ENCODE measurements at places on chromosomes 13 and 19. TPM values are rescaled to one million over a fixed set of nuclear protein-coding genes. Genes with fewer than 3 reads are reported as not detected.

DNA sequence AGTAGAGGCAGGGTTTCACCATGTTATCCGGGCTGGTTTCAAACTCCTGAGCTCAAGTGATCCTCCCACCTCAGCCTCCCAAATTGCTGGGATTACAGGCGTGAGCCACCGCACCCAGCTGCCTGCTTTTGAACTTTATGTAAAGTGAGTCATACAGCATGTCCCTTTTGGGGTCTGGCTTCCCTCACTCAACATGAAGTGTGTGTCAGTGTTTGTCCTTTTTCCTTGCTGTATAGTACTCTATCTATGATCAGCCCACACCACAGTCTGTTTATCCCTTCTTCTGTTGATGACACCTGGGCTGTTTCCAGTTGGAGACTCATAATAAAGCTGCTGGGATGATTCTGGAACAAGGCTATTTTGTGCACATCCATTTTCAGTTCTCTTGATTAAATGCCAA is 2.1 kb downstream of the SPIB start:
- no peak for DNase-seq
- H3K27ac ChIP-seq: no peak overlapping the region
- H3K4me3 ChIP-seq: no peak overlapping the region
- peaks cover 8% of the 10 kb centered on the region for H3K36me3 ChIP-seq
- peaks cover 12% of the 10 kb centered on the region for H3K4me1 ChIP-seq

The SERPINE3 gene
- total RNA-seq: not detected

DNA sequence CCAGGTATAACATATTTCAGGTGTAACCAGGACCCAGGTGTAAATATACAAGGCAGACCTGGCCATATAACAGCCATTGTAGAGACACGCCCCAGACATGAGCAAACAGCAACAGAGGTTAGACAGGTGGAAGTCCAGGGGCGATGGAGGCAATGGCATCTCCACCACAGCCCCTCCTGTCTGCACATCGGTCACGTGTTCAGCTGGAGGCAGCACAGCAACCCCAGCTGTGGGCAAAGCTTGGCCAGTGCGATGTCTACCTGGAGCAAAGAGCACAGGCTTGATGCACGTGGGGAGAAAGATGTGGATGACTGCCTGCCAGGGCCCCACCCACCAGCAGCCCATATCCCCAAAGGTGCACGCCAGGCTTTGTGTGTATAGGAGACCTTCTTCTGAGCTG is 4.4 kb downstream of the CYP4F2 start:
- H3K27ac ChIP-seq: no peak overlapping the region
- DNase-seq: no peak
- H3K27me3 ChIP-seq: peaks cover 6% of the 10 kb centered on the region
- H3K36me3 ChIP-seq: no peaks in the 10 kb centered on the region
- H3K4me3 ChIP-seq: no peak overlapping the region

DNA sequence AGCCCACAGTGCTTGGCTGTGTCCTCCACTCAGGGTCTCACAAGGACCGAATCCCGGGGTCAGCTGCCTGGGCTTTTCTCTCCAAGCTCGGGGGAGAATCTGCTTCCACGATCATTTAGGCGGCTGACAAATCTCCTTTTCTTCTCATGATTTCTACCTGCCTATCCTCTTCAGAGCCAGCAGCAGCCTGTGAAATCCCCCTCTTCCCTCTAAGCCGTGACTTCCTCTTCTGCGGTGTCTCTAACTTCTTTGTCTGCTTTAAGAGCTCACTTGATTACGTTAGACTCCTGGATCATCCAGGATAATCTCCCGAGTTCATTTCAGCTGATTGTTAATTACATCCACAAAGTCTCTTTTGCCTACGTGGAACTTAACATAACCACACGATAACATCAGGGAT is 22.5 kb upstream of the ZNF845 start:
- H3K4me1 ChIP-seq: no peaks in the 10 kb centered on the region
- H3K36me3 ChIP-seq: no peaks in the 10 kb centered on the region
- H3K27ac ChIP-seq: no peak overlapping the region
- no peak for DNase-seq
- H3K27me3 ChIP-seq: no peaks in the 10 kb centered on the region

The TTC9B gene
- not detected for total RNA-seq

GRCh38 chr13:100589178-100589725 is 663 bp upstream of the GGACT start:
- peak overlapping the region; percentile 94 for H3K27ac ChIP-seq
- no peak for DNase-seq
- peaks cover 52% of the 10 kb centered on the region for H3K4me1 ChIP-seq
- H3K4me3 ChIP-seq: peak overlapping the region; percentile 87
- H3K27me3 ChIP-seq: no peaks in the 10 kb centered on the region

The CYP2A6 gene
- not detected for total RNA-seq

The SPART gene
- 28.0 TPM for total RNA-seq

The N4BP2L1 gene
- 17.7 TPM for total RNA-seq

DNA sequence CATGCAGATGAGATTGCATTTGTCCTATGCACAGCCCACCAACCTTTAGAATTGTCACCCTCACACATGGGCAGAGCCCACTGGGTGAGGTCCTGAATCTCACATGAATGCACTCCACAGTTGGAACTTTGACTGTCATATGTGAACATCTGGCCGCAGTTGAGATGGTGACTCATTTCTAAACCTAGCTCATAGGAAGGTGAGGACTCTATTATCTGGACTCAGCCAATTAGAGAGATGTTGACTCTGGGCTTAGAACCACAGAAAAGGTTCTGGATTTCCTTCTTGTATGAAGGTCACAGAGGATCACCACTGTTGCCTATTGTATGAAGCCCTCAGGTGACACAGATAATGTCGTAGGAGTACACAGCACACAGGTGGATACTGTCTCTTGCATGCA is 25.6 kb upstream of the ZNF681 start:
- no peak for DNase-seq
- no peaks in the 10 kb centered on the region for H3K27me3 ChIP-seq
- no peak overlapping the region for H3K27ac ChIP-seq
- H3K36me3 ChIP-seq: peaks cover 13% of the 10 kb centered on the region
- H3K4me1 ChIP-seq: no peaks in the 10 kb centered on the region

DNA sequence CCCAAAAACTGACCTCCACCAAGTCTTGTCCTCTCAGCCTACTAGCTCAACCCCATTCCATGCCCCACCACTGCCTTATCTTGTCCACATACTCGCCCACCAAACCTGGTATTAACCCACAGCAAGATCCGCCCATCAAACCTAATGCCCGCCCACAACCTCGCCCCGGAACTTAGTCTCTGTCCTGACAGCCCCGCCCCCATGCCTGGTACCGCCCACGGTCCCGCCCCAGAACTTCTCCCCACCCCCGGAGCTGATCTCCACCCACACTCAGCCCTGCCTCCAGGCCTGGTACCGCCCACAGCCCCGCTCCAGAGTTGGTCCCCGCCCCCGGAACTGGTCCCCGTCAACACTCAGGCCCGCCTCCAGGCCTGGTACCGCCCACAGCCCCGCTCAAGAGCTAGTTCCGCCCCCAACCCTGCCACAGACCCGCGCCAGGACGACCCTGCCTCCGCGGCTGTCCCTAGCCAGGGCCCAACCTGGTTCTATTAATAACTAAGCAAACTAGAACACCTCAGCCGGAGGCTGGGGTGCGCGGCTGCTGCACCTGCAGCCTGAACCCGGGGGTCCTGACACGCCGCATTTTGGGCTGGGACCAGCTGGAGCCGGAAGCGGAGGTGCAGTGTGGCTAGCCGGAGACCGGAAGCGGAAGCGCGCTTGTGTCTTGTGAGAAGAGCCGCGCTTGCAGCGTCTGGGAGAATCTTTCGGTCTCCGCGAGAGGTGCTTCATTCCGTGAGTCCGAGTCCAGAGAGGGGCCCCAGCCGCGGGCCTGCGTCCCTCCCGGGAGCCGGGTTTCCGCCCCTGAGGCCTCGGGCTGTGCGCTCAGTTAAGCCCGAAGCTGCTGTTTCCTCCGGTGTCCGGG is at the start of gene ZNF557:
ZNF557 (plus strand) TSS at position 662 of the 862 bp plus-strand sequence. CDS start 5,372 bp downstream, outside the sequence.
- peaks cover 35% of the 10 kb centered on the region for H3K36me3 ChIP-seq
- H3K4me1 ChIP-seq: peaks cover 12% of the 10 kb centered on the region
- H3K27ac ChIP-seq: peak within 1 kb of the TSS; percentile 94
- no peaks in the 10 kb centered on the region for H3K27me3 ChIP-seq
- H3K4me3 ChIP-seq: peak within 1 kb of the TSS; percentile 96

- H3K4me3 ChIP-seq: no peak overlapping the region
- peaks cover 5% of the 10 kb centered on the region for H3K36me3 ChIP-seq
- H3K27me3 ChIP-seq: peaks cover 2% of the 10 kb centered on the region
- peaks cover 28% of the 10 kb centered on the region for H3K4me1 ChIP-seq
- DNase-seq: no peak
Observed at GRCh38 chr19:7900931-7901330, 2.7 kb upstream of the MAP2K7 start.

The NANOS3 gene
- total RNA-seq: 1.5 TPM

DNA sequence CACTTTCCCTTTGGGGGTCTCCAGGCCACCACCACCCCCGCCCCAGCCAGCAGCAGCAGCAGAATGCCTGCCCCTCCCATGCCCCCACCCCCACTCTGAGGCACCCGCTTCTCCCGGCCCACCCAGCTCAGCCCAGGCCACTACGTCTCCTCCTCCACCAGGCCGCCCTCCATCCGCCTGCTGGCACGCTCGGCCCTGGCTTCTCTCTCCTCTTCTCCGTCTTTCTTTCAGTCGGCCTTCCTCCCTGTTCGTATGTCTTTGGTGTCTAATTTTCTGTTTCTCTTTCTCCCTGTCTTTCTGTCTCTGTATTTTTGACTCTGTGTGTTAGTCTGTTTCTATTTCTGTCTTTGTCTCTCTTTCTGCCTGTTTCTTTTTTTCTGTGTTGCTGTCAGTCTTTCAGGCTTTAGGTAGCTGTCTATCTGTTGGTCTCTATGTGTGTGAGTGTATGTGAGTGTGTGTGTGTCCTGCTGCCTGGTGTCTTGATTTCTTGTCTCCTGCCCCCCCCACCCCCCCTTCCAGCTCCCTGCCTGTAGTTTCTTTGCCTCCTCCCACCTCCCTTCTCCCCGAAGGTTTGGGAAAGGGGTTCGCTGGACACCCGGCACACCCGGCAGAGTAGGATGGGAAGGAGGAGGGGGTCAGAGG is at the start of gene LGI4:
LGI4 (minus strand) TSS at position 459 of the 642 bp plus-strand sequence; CDS start at position 80, 379 bp downstream.
- H3K4me3 ChIP-seq: no peak within 1 kb of the TSS
- H3K36me3 ChIP-seq: no peaks in the 10 kb centered on the region
- peaks cover 3% of the 10 kb centered on the region for H3K27me3 ChIP-seq
- H3K4me1 ChIP-seq: peaks cover 7% of the 10 kb centered on the region

Data from activated T-helper 1 cell treated with anti-CD3 and anti-CD28 coated beads, Interleukin-12 subunit alpha, Interleukin-12 subunit beta, Interleukin-2, Interleukin-4 antibody, amounts not matched to agents 30 ng/mL and 10 ng/mL and 1 ng/mL, durations not matched to agents 14 hours and 24 hours and 36 hours (primary cell).